ENCODE measurements at places on chromosomes 7 and 10. TPM values are rescaled to one million over a fixed set of nuclear protein-coding genes. Genes with fewer than 3 reads are reported as not detected.
A peak's percentile ranks its signal among the peaks of the same experiment; 100 is the strongest.

- no peak for DNase-seq
These were observed 173.6 kb upstream of the PRKCQ start for GRCh38 chr10:6753644-6754043.

The SLC13A1 gene
- not detected for total RNA-seq

The SLC26A5 gene
- not detected for total RNA-seq

The RELN gene
- 0.02 TPM for total RNA-seq

DNA sequence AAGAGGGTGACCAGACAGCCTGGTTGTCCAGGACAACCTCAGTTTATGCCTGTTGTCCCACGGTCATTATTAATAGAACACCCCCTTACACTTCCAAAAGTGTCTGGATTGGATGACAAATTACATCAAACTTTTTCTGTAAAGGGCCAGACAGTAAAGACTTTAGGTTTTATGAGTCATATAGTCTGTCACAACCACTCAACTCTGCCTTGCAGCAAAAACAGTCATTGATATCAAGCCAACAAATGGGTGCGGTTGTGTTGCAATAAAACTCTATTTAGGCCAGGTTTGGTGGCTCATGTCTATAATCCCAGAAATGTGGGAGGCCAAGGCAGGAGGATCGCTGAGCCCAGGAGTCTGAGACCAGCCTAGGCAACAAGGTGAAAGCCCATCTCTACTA, 66.7 kb upstream of the ATP6V0A4 start:
- peak; percentile 87 for DNase-seq

The PTF1A gene
- not detected for total RNA-seq

DNA sequence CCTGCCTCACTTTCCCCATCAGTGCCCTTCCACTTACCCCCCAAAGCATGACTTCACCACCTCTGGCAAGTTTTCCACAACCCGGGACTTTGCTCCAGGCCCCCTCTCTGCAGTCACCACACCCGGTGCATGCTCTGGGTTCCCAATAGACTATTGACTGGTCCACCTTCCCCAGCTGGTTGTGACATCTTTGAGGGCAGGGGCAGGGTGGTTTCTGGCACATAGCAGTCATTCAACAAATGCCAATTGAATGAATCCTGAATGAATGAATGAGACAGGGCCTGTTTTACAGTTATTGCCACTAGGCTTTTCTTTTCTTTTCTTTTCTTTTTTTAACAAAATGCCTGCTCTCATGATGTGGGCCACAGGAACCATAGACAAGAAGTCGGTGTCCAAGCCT, 28.8 kb upstream of the DOCK1 start:
- no peak for DNase-seq

DNA sequence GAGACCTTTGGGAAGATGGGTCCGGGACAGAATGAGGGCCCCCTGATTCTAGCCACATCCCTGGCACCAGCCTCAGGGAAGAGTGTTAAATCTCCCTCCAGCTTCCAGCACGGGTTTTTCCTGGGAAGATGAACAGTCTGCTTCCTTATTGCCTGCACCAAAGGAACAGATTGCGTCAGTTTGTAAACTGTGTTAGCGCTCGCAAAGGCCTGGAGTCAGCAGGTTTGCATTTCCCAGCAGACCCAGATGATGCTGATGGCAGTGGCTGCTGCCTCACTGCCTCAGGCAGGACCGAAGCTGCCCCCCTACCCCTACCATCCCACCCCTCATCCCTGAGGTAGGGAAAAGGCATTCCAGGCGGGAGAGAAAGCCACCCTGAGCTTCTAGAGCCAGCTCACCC, 34.6 kb upstream of the LRRC4 start:
- DNase-seq = no peak

DNA sequence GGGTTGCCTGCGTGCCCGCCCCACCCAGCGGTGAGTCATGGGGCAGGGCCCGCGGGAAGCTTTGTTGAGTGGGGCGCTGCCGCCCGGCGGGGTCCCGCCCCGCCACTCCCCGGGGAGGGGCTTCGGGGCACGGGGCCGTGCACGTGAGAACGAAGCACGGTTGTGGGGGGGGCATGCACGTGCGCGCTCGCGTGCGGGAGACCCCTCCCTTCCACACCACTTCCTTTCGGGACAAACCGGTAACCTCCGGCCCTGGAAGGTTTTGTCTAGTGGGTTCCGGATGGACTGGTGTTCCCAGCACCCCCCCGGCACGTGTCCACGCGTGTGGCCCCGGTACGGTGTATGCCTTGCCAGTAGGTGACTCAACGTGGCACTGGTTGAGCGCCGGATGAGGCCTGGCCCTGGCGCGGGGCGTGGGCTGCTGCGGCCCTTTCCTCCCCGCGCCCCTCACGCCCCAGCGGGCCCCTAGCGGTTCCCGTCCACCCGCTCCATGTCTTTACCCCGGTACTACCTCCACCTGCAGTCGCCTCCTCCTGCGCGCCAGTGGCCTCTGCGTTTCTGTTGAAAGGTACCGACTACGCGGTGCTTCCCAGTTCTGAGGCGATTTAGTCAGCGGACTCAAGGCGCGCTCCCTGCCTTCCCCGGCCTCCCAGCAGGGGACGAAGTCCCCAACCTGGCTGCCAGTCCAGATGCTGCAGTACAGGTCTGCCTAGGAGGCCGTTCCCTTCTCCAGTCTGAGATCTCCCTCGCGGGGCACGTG, 3.1 kb downstream of the ADIRF start:
- DNase-seq = peak; percentile 97

DNA sequence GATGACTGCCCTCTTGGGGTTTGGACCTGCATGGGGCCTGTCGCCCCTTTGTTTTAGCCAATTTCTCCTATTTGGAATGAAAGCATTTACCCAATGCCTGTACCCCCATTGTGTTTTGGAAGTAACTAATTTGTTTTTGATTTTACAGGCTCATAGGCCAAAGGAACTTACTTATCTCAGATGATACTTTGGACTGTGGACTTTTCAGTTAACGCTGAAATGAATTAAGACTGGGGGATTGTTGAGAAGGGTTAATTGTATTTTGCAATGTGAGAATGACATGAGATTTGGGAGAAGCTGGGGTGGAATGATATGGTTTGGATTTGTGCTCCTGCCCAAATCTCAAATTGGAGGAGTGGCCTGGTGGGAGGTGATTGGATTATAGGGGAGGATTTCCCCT, 185.8 kb upstream of the PHYHIPL start:
- no peak for DNase-seq

DNA sequence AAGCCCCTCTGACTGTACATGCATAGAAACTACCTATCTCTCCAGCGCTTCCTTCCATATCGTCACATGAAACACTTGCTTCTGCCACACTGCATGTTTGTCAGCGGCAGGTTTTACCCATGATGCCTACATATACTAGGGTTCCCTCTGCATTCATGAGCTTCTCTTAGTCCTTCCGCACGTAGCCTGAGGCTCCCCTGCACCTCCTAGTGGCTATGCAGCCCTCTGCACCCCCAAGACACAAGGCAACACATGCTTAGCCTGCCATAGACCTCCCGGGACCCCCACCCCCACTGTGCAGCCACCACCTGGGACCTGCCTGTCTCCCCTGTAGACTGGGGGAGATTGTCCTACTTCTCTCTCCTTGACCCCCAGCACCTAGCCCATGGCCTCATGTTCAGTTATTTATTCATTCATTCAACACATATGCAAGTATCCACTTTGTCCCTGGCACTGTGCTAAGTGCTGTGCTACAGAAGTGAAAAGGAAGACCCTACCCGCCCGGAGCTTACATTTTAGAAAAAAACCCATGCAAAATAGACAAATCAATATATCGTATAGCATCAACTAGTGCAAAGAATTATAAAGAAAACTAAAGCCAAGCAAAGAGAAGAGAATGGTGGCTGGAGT, 23.5 kb downstream of the TMEM273 start:
- peak; percentile 21 for DNase-seq

- no peak for DNase-seq
These were observed 729.4 kb upstream of the C7orf33 start for GRCh38 chr7:147861058-147861716.

The TMEM176A gene
- not detected for total RNA-seq

DNA sequence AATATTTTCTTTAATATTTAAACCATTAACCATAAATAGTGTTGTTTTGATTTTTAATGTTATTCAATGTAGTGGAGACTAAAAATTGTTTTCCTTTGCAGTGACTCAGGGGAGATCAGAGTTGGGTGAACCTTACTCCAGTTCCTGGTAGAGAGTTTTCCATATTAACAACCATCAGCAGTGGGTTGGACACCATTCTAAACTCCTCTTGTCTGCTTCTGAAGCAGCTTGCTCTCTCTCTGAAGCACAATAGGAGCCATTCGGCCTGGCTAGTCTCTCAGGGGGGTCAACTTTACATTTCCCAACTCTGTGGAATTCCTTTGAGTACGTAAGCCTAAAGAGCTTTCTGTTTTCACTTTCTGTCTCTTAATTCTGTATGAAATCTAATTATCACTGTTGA, 9.4 kb upstream of the NRG3 start:
- DNase-seq = no peak

The CNTNAP2 gene
- not detected for total RNA-seq

- DNase-seq = peak; percentile 15
These were observed 455.3 kb downstream of the REEP3 start for GRCh38 chr10:63976538-63976937.

GRCh38 chr7:214410-215212, 22.2 kb downstream of the FAM20C start:
- DNase-seq = peak; percentile 43

The AGAP5 gene
- total RNA-seq = 1.6 TPM

The TMEM72 gene
- total RNA-seq = not detected

The TET1 gene
- 0.84 TPM for total RNA-seq

- DNase-seq = no peak
These were observed 401.1 kb upstream of the NFE2L3 start for GRCh38 chr7:25750744-25751508.

- DNase-seq = no peak
These were observed 16.2 kb upstream of the BLNK start for GRCh38 chr10:96287392-96288105.

DNA sequence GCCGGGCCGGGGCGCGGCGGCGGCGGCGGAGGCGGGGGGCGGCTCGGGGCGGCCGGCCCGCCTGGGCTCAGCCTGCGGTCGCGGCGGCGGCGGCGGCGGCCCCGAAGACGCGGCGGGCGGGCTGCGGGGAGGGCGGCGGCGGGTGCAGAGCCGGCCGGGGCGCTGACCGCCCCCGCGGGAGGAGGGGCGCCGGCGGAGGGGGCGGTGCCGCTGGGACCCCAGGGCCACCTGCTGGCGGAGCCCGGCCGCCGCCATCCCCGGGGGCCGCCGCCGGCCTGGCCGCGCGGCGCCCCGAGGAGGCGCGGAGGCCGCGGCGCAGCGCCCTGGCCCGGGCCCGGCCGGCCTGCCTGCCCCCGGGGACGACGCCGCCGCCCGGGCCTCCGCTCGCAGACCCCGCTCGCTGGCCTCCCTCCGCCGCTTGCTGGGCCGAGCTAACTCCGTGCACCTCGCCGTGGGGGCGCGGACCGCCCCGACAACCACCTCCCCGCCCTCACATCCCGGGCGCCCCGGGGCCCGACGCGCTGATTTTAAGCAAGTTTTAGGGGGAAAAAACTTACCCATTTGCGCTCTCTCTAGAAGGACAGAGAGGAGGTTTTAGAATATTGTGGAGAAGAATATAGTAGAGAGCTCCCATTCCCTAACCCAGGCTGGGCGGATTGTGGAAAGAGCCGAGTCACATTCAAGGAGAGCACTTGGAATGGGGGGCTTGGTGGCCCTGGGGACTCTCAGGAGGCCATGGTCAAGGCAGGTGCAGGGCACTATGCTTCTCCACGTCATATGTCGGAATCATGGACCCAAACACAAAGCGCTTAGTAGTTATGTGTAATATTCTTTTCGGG, at the start of gene BEND7:
Gene BEND7 (minus strand): TSS at position 140 of the 839 bp plus-strand sequence. CDS start 481 bp downstream, outside the sequence.
- DNase-seq = no peak

GRCh38 chr7:44373418-44373740, 48.0 kb upstream of the CAMK2B start:
- no peak for DNase-seq

DNA sequence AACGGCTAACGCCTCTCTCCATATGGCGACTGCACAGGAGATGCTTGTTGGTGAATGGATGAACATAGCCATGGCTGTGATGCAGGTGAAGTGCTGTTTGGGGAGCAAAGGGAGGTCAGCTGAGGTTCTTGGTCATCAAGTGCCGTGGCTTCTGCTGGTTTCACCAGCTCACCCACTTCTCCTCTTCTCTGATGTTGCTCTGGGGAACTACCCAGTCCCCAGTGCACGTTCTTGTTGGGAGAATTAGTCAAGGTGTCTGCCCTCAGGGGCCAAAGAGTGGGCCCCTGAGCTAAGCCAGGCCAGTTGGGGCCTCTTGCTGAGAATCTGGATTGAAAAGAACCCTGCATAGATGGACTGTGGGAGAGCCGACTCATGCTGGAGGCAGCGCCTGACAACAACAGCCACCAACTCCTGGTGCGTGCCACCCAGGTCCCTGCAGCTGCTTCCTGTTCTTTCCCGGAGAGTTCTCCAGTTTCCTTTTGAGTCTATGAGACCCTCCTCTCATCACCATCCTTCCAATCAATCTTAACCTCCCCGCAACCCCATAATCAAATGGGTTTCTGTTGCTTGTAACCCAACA, 3.0 kb downstream of the BTBD16 start:
- no peak for DNase-seq

The AP4M1 gene
- total RNA-seq = 13.7 TPM

- DNase-seq = peak; percentile 48
These were observed 30.1 kb downstream of the PDZD8 start for GRCh38 chr10:117345143-117345542.

DNA sequence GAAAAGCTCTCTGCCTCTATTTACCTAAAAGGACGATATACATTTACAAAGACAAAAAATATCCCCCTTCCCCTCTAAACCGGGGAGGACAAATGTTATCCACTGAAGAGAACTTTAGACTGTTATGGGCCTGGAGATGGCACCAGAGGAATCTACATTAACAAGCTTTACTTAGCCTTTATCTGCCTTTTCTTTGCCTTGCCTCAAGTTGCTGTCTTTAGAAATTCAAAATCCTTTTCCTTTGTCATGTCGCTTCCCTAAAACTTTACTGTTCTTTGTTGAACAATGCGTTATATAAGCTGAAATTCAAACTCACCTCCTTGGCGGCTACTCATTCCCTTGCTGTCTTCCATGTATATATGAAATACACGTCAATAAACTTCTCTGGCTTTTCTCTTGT, 405.0 kb downstream of the PCDH15 start:
- DNase-seq = no peak

The IL6 gene
- 0.16 TPM for total RNA-seq

The LIPA gene
- total RNA-seq = 18.7 TPM

Data from HT1080 (cell line).